ENCODE measurements at places on chromosomes 16 and 17.

DNA sequence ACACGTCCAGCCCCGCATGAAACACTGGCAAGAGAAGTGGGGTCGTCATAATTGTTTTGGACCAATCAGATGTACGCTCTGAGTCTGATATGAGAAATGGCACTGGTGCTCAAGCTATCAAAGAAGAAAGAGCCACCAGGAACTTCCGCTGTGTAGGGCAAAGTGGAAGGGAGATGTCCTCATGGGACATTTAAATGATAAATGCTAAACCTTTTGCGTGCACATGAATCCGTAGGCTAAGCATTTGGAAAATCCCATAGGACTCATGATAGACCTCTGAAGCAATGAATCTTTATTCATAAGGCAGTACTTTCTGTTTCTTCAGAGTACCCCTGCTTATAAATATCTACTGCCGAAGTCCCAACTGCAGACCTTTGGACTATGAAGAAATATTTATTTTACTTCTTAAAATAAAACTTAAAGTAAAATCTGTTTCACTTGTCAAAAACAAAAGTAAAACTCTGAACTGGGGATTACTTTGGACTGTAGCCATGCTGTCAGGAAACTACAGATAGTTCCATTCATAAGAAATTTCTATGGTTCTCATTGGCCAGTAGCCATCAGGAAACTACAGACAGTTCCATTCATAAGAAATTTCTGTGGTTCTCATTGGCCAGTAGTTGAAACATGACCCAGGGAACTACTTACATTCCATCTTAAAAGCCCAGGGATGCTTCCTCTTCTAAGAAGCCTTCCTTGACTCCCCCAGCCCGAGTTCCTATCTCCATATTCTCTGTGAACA is 335.1 kb downstream of the HS3ST4 start:
- no peak for DNase-seq

DNA sequence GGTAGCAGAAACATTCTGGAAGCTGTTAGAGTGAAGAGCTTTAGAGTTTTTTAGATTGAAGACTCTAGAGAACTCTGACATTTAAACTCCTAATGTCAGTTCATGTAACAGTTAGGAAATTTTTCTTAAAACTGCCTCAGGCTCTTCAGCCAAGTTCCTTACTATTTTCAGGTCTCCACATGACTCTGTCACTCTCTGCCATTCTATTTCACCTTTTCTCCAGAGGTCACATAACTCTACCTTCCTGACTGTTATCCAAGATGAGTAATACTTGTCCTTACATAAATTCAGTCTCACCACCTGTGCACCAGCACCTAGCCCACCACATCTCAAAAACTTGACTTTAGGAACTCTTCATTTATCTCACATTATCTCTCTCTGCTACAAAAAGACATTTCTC is 347.1 kb upstream of the CA10 start:
- no peak for DNase-seq

- no peak for DNase-seq
Observed at GRCh38 chr16:56960681-56961281, 969 bp upstream of the CETP start.

GRCh38 chr16:11264155-11264832 is 4.8 kb downstream of the TNP2 start:
- no peak for DNase-seq

DNA sequence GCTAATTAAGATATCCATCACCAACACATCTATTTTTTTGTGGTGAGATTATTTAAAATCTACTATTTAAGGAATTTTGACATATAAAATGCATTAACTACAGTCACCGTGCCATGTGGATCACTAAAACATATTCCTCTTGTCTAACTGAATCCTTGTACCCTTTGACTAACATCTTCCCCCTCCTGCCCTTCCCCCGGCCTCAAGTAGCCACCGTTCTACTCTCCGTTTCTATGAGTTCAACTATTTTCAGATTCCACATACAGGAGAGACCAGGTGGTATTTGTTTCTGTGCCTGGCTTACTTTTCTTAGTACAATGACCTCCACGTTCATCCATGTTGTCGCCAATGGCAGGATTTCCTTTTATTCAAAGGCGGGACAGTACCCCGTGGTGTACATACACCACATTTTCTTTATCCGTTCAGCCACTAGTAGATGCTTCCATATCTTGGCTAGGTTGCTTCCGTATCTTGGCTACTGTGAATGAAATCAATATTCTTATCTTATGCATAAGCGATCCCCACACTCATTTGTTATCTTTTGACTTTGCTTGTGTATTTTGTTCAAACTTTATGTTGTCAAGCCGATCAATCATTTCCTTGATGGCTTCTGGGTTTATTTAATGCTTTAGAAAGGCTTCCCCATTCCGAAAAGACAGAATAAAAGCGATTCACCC is 134.7 kb downstream of the KCNJ12 start:
- no peak for DNase-seq

DNA sequence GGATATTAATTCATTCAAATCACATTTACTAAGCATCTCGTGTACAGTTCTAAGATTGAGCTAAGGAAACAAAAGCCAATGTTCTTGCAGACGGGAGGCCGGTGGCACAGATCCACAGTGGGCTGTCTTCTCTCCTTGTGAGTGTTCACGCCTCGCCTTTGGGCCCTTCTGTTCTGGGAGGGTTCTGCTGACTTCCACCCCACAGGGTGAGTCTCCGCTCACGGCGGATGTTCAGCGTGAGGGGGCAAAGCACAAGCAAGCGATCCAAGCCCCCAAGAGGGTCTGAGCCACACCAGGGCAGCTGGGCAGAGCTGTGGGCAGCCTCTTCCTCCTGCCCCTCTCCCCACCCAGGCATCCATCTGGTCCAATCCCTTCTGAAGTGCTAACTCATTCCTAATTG is 84.3 kb upstream of the DOC2B start:
- no peak for DNase-seq

DNA sequence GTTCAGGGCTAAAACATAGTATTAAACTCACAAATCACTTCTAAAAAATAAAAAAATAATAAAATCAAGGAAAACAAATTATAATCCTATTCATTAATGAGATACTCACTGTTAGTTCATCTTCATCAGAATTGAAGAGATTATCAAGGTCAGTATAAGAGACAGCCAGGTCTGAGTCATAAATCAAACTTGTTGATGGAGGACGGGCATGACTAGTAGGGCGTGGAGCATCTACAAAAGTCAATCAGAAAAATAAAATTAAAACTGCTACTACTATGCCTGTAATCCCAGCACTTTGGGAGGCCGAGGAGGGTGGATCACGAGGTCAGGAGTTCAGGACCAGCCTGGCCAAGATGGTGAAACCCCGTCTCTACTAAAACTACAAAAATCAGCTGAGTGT is 59.1 kb upstream of the INTS2 start:
- DNase-seq: no peak

All from cortex of kidney (tissue), 1 donor.